ENCODE measurements at places on chromosomes 2 and 18.

GRCh38 chr18:59555995-59556659 is 141.1 kb downstream of the CCBE1 start:
- peaks cover 17% of the 10 kb centered on the region for H3K4me1 ChIP-seq
- no peak overlapping the region for H3K27ac ChIP-seq
- no peaks in the 10 kb centered on the region for H3K27me3 ChIP-seq
- no peak overlapping the region for H3K4me3 ChIP-seq
- H3K36me3 ChIP-seq = no peaks in the 10 kb centered on the region
- DNase-seq = no peak

GRCh38 chr2:221501210-221501882 is 70.8 kb downstream of the EPHA4 start:
- DNase-seq = no peak
- H3K27ac ChIP-seq = no peak overlapping the region
- H3K4me3 ChIP-seq = no peak overlapping the region
- H3K27me3 ChIP-seq = no peaks in the 10 kb centered on the region
- H3K36me3 ChIP-seq = no peaks in the 10 kb centered on the region

DNA sequence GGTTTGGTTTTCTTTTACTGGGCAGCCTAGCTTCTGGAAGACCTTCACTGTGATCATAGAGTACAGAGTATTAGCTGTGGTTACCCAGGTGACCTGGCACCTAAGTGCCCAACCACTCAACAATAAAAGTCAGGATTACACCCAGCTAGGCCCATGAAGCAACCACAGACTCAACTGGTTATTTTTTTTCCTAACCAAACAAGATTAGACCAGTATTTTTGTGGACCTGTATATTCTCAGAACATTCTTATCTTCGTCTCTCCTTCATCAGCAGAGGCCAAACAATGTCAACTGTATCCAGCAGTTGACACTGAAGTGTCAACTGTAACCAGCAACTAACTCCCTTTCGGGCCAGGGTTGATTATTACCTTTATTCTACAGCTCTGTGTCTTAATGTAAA is 289.2 kb upstream of the SLC39A10 start:
- H3K27me3 ChIP-seq = no peaks in the 10 kb centered on the region
- H3K27ac ChIP-seq = no peak overlapping the region
- H3K36me3 ChIP-seq = no peaks in the 10 kb centered on the region
- H3K4me1 ChIP-seq = peaks cover 16% of the 10 kb centered on the region

GRCh38 chr18:49487711-49488310 is 777 bp upstream of the C18orf32 start:
- no peak for DNase-seq
- peak overlapping the region; percentile 88 for H3K27ac ChIP-seq
- peaks cover 64% of the 10 kb centered on the region for H3K36me3 ChIP-seq
- H3K4me1 ChIP-seq = peaks cover 23% of the 10 kb centered on the region

- no peaks in the 10 kb centered on the region for H3K4me1 ChIP-seq
- H3K27ac ChIP-seq = no peak overlapping the region
Measured at GRCh38 chr2:143341478-143341877, 212.3 kb downstream of the ARHGAP15 start.

GRCh38 chr2:218229239-218229638 is 12.2 kb downstream of the ARPC2 start:
- DNase-seq = no peak
- H3K36me3 ChIP-seq = peaks cover 95% of the 10 kb centered on the region
- H3K27me3 ChIP-seq = no peaks in the 10 kb centered on the region
- no peak overlapping the region for H3K4me3 ChIP-seq

DNA sequence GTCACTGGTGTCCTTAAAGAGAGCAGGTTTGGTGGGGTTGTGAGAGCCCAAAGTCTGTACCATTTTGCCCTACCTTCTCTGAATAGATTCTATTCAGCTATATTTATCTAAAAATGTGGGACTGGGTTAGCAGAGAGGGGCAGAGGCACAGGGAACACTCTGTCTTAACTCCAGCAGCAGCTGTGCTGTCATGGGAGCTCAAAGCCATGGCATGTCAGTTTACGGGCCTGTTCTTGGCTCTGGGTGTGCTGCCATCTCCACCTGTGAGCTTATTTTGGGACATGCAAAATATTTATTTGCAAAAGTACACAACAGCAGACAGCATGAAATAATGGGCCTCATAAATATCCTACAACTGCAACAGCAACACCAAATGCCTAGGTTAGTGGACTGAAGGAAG is 129.6 kb upstream of the KCTD1 start:
- no peaks in the 10 kb centered on the region for H3K36me3 ChIP-seq
- H3K4me1 ChIP-seq = no peaks in the 10 kb centered on the region
- no peak for DNase-seq
- no peaks in the 10 kb centered on the region for H3K27me3 ChIP-seq

DNA sequence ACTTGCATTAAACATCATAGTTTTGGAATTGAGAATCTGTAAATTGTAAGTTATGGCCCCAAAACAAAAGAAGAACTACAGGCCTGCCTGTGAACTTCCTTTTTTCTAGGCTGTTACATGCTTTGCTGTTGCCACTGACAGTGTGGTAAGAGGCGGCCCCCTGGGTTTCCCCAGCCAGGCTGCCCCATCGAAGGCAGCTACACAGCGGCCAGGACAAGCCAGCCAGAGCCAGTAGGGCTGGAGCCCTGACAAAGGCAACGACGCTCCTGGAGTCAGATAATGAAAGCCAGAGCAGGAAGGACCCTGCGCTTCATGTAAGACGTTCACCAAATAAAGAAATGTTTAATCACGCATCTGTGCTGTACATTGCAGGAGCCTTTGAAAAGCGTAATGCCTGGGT is 55.0 kb downstream of the ANKRD44 start:
- no peak overlapping the region for H3K27ac ChIP-seq
- no peak overlapping the region for H3K4me3 ChIP-seq
- no peak for DNase-seq
